ENCODE measurements at places on chromosomes 7 and 10.

- DNase-seq: no peak
These were observed 1003.0 kb downstream of the SORCS3 start for GRCh38 chr10:105644091-105644490.

DNA sequence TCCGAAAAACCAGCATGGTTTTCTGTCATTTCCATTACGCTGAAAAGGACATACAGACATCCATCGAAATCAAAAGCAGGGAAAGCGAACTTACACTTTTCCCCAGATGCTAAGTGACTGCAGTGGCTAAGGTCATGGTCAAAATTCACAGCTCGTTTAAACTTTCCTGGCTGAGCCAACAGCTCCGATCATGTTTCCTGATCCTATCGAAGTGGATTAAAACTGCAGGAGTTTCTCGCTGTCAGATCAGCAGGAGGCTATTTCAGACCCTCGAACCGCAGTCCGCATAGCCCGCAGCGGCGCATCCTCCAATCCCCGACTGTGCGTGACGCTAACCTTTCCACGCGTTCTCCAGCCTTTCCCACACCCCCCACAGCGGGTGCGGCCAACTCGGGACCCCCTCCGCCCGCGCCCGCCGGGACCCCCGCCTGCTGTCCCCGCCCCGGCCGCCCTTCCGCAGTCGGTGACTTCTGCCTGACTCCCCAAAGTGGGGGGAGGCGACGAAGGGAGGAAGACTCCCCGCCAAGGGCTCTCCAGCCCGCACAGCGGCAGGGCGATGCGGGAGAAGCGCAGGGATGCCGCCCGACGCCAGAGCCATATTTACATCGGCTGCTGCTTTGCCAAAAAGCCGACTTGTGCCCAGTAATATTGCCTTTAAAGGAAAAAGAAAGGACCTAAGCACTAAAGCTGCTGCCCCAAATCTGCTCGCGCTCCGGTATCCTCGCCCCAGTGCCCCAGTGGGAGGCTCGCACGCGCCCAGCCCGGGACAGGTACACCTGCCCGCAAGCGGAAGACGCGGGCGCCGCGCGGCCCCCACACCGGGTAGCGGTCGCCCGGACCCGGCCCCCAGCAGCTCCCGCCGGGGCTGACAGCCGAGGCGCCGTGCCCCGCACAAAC, 1.2 kb downstream of the PIP4K2A start:
- DNase-seq: peak; percentile 70

- DNase-seq: no peak
These were observed 237.3 kb upstream of the KLF14 start for GRCh38 chr7:130971297-130971696.

- DNase-seq: no peak
These were observed 33.8 kb upstream of the FIS1 start for GRCh38 chr7:101278461-101279292.

GRCh38 chr10:79350407-79351154, 3.3 kb downstream of the PPIF start:
- DNase-seq: no peak

DNA sequence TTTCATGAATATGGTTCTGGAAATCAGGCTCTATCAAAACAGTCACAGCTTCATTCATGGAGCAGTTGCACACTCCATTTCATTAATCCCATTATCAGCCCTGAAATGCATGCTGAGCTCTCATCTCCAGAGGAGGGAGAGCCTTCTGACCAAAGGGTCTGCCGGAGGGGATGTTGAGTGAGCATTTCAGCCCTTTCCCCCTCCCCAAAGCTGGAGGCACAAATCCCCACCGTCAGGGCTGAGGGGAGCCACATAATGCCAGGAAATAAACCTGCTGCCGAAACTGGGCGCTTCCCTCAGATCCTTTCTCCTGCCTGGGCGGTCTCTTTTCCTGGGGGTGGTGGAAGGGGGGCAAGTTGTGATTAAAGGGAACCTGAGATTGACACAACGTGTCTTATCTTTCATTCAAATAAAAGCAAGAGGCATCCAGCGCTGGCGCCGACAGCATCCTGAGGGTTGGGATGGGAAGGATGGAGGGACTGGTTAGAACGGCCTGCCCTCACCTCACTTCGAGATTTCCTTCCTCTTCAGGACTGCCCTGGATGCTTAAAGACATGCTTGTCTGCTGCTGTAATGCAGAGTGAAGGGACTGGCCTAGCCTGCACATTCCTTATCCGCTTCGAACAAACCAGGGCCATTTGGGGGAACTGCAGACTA, 71.6 kb downstream of the TLL2 start:
- DNase-seq: no peak

- peak; percentile 6 for DNase-seq
These were observed 16.3 kb upstream of the DNAAF5 start for GRCh38 chr7:710161-710560.

DNA sequence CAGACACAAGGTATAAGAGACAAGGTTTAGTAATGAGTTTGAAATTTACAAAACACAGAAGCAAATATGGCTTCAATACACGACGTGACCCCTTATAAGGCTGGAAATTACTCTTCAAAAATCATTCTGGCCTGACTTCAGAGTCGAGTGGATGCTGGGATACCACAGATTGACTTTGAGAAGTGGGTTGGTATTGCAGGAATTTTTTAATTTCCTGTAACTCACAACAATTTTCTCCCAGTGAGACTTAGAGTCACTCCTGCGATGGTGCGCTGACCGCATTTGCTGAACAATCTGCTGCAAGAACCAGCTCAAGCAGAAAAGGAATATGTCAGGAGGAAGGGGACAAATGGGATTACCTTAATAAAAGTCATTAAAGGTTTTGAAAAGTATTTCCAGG, 132.1 kb downstream of the EMX2 start:
- no peak for DNase-seq

GRCh38 chr10:19483421-19483820, 332.8 kb upstream of the PLXDC2 start:
- no peak for DNase-seq

DNA sequence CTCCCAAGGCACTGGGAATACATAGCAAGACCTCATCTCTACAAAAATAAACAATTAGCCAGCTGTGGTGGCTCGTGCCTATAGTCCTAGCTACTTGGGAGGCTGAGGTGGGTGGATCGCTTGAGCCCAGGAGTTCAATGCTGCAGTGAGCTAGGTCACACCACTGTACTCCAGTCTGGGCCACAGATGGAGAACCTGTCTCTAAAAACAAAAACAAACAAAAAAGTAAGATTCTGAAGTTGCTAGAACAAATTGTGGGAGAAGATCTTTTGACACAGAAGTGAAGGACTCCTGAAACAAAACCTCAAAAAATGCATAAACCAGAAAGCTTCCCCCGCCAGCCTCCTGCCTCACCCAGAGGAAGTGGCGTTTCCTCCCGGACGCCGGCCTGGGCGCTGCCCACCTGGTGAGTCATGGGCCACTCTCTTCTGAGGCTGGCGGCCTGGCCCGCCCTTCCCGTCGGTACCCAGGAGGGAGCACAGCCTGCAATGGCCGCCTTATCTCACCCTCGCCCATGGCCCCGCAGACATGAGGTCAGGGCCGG, 25.4 kb upstream of the ELN start:
- peak; percentile 49 for DNase-seq

GRCh38 chr7:35657125-35657524, 37.8 kb downstream of the HERPUD2 start:
- no peak for DNase-seq

DNA sequence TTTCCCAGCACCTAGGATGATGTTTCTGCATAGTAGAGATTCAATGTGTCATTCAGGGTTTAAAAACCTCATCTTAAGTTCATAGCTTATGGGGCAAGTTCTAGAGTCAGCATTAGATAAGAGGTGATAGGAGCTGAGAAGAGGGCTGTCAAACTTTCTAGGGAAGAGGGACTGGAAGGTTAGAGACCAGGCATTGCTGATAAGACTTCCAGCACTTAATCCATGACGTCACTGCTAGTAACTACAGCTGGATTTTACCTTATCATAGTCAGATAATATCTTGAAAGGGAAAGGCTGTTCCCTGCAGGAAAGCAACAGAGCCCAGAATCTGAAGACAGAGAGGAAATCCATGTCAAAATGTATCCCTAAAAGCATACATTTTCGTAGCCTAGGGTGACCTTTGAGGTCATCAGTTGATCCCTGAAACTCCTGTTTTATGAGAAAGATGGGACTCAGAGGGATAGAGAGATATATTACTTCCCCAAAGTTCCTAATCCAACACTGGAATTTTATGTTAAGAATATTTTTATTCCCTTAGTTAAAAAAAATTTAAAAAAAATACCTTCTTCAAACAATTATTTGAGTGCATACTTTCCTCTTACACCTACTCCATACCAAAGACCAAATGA, 3.3 kb upstream of the CPED1 start:
- DNase-seq: no peak

GRCh38 chr10:73406846-73407245, 7.0 kb downstream of the ANXA7 start:
- DNase-seq: no peak

- DNase-seq: no peak
These were observed 12.6 kb downstream of the IQCE start for GRCh38 chr7:2571409-2571808.

DNA sequence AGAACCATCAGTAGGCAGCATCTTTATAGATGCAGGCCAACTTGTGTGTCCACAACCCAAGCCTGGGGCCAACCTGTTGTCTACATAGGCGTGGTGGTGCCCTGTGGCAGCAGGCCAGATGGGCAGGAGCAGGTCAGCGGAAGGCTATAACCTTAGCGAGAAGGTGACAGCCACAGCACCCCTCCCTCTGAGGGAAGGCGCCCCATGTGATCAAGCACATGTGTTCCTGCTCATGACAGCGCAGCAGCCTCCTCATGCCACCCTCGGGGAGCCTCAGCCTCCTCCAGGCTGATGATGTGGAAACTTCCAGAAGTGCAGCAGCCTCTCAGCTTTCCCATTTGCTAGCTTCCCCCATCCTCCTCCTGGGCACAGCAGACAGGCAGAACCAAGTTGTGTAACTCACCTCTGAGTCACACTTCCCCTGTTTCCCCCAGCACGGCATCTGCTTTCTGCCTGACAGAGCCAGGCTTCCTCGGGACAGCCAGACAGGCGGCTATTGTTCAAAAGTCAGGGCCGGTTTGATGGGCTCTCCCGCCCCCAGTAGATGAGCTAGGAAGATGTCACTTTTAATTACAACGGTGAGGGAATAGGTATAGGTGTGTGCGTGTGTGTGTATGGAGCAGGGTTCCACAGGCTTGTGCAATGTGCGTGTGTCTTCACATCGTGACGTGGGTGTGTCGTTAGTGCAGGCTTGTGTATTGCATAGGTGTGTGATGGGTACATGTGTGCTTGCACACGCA, 312.0 kb upstream of the ZMIZ1 start:
- no peak for DNase-seq

- DNase-seq: no peak
These were observed 149.4 kb upstream of the NPS start for GRCh38 chr10:127399668-127400067.

GRCh38 chr7:141356161-141356560, 195.0 kb upstream of the AGK start:
- no peak for DNase-seq

DNA sequence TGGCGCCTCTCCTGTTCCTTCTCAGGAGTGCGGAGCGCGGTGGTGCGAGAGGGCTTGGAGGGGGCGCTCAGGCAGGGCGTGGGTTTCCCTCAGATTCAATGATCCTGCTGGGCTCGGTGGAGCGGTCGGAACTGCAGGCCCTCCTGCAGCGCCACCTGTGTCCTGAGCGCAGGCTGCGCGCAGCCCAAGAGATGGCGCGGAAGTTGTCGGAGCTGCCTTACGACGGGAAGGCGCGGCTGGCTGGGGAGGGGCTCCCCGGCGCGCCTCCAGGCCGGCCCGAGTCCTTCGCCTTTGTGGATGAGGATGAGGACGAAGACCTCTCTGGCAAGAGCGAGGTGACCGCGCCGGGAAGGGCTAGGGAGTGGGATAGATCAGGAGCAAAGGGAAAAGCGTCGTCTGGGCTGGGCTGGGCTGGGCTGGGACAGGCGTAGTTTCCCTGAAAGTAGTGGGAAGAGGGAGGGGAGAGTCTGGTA, 17.0 kb downstream of the FAM131B start:
- peak; percentile 71 for DNase-seq

- DNase-seq: peak; percentile 46
These were observed at the start of gene CHST3 for GRCh38 chr10:71964098-71964742. Gene CHST3, plus strand, starts transcription at chr10:71964395. Its CDS starts 41,448 bp downstream, at chr10:72005843.

DNA sequence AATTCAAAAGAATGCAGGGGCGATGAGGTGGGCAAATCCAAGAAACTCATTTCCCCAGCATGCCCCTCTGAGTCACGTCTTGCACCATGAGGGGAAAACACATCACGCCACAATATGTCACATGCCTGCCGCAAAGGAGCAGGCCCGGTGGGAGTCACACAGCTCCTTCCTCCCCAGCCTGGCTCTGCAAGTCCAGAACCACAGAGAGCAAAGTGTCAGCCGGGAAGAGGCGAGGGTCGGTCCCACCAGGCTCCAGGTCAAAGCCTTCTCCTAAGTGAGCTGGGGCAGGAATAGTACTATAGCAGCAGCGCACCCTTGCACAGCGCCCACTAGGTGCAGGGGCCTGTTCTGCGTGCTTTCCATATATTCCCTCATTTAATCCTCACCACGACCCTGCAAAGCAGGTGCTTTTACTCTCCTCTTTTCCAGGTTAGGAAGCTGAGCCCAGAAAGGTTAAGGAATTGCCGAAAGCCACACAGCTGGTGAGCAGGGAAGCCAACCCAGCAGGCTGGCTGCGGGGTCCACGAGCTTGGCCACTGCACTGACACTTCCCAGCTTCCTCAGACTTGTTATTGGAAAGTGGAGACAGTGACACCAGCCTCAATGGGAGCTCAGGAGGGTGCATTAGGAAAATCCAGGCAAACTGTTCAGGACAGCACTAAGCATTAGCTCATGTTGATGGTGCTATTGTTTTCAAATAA, 94.0 kb upstream of the ZMIZ1 start:
- DNase-seq: peak; percentile 55

- no peak for DNase-seq
These were observed 18.5 kb upstream of the C10orf67 start for GRCh38 chr10:23362879-23363792.

GRCh38 chr7:134619627-134620331, 26.9 kb upstream of the BPGM start:
- no peak for DNase-seq

DNA sequence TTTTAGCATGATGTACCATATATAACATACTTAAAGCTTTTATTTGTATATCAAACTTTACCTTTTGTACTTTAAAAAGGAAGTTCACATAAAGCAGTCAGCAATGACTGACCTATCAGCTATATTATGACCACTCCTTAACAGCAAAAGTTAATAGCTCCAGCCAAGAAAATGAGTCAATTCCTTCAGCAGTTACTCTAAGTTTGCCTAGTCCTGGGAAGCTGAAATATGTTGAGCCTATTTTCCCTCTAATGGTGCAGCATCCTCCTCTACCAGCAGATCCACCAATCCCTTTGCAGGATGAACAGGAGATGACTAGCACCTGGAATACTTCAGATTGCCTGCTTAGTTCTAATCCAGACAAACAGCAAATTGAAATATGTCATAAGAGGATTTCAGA, 64.2 kb downstream of the CUL2 start:
- DNase-seq: no peak

DNA sequence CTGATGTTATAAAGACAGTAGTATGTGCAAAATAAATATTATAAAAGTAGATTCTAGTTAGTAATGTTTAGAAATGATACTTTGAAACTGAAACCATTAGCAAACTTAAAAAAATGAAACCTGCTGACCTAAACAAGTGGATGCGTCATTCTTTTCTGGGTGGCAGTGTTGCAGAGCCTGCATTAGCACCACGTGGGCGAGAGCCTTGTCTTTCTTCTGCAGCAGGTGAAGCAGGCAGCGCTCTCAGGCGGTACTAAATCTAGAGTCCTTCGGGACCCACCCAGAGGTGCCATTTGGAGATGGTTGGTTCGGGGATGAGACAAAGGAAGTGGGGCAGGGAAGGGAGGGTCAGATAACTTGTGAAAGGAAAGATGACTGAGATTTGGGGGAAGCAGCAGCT, 759.1 kb upstream of the IGFBP3 start:
- no peak for DNase-seq
